ENCODE measurements at places on chromosomes 4 and X.

DNA sequence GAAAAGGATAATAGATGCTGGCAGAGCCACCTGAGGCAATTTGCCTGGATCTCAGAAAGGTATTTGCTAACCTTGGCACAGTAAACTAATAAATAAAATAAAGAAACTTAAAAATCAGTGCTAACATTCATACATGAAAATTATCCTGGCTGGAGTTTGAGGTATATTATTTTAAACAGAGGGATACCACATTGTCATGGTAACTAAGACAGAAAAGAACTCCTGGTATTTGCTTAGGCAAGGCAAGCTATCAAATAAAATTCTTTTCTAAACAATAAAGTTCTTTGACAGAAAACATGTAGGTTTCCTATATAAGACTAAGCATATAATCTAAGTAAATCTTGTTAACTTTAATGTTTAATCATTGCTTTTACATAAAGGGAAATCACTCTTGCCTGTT lies 218.8 kb downstream of the MAGEB17 start:
- no peak for DNase-seq

- DNase-seq, result no peak
Measured at GRCh38 chr4:104571341-104571740, 76.6 kb upstream of the CXXC4 start.

DNA sequence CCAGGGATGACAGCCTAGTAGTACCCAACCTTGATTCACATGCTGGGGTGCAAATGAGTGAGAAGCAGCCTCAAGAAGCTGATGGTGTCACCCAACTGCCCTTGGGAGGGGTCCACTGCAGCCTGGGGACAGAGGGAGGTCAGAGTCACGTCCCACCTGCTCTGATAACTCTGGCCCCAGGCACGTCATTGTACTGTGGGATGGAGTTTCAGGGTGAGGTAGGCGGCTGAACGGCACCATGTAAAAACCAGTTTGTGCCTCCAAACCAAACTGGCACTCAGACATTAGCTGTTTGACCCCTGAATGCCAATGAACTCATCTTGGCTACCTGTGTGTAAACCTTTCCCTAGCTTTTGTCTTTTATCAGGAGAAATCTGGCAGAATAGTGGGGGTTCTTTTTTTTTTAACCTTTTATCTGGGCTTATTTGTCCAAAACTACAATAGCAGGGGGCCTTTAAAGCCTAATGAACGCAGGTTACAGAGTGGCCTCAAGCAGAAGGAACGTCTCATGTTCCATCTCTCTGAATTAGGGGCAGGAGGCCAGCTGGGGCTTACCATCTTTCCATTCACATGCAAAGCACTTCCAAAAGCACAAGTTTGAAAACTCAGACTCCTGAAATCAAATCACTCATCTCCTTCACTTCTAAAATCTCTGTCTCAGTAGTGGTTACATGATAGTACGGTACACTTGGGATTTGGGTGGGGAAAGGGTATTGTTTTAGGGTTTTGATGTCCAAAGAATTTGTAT lies 89.4 kb downstream of the IRF2 start:
- no peak for DNase-seq

DNA sequence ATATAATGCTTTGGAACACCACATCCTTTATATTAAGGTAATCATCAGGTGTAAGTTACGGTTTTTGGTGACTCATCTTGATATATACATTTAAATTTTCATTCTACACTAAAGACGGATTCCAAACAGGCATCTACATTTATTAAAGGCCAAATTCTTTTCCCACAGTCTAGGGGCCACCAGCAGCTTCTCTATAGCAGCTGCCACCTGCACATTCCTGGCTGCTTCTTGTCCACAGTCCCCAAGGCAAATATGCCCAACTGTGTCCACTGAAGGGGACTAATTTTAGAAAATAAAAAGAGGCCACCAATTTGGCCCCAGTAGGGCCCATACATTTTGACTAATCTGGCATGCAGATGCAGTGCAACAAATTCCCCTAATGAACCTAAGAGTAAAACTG lies 96.6 kb downstream of the EFHC2 start:
- DNase-seq, result no peak

GRCh38 chr4:139872274-139872673 lies 206.7 kb downstream of the MGST2 start:
- DNase-seq, result no peak

GRCh38 chrX:111013778-111014455 lies 82.1 kb upstream of the PAK3 start:
- DNase-seq, result no peak

GRCh38 chr4:5824227-5824626 lies 68.7 kb downstream of the CRMP1 start:
- DNase-seq, result no peak

- DNase-seq, result no peak
Measured at GRCh38 chr4:16893141-16893651, 5.2 kb downstream of the LDB2 start.

DNA sequence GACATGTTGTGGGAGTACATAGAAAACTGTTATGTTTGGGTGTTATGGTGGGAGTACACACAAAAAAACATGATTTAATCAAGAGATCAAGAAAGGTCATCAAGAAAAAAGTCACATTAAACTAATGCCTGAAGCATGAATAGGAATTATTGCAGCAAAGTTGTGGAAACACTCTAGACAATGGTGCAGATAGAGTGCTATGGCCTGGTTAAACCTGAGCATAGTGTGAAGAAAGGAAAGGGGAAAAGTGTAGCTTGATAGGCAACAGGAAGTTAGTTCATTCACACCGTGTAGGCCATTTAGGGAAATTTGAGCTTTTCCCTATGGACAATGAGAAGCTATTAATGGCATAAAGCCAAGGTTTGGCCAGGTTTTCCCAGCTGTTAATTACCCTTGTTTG lies 162.1 kb upstream of the EMCN start:
- DNase-seq, result no peak

- no peak for DNase-seq
Measured at GRCh38 chr4:17877661-17878060, 66.9 kb downstream of the NCAPG start.

DNA sequence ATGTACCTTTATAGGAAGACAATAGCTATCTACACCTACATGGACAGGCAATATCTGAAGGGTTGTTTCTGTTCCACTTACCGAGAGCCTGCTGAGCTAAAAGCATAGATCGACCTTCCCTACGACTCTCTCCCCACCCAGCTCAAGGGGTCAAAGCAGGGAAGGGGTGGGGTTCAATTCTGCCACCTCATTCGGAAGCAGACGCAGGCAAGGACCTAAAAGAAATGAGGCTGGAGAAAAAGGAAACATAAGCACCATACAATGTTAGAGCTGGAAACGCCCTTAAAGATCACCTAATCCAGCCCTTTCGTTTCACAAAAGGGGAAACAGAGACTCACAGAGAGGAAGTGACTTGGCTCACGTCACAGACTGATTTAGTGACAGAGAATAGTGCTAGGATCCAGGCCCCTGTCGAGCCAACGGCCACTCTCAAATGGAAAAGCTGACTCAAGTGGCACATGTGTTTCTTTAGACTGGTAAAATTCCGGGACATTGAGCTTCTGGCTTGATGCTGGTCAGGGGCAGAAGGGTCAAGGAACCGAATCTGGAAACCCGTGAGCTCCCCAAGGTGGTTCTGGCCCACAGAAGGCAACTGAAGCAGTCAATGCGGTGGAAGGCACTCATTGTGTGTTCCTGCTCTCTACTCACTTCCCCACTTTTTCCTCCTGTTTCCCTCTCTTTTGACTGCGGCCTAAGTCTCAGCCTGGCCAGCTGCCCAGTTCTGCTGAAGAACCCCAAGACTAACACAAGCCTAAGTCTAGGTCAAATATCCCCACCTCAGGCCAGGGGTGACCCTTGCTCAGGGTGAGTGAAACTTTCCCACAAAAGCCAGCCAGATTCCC lies 7.5 kb downstream of the SEPTIN6 start:
- DNase-seq, result no peak

DNA sequence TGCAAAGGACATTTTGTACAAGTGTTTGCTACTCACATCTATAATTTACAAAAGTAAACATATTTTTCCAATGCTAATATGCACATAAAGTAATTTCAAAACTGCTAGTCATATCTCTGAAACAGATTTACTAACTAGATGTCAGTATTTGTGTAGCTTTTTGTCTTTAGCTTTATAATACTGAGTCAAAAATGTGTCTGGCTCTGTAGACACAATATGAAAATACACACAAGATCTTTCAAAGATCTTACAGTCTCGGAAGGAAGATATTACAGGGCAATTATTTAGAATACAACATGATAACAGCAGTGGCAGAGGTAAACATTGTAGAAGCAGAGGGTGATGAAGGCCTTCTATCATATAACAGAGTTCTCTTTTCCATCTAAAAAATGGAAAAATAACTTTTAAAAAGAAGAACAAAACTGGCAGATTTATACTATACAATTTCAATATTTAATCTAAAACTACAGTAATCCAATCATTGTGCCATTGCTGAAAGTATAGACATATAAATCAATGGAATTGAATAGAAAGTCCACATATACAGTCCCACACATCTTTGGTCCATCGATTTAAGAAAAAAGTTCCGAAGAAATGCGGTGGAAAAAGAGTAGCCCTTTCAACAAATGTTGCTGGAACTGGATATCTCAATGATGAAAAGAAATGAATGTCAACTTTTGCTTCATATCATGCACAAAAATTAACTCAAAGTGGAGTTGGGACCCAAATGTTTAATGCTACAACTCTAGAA lies 29.4 kb downstream of the ARAP2 start:
- no peak for DNase-seq

- no peak for DNase-seq
Measured at GRCh38 chr4:139920486-139921002, 233.4 kb downstream of the MAML3 start.

DNA sequence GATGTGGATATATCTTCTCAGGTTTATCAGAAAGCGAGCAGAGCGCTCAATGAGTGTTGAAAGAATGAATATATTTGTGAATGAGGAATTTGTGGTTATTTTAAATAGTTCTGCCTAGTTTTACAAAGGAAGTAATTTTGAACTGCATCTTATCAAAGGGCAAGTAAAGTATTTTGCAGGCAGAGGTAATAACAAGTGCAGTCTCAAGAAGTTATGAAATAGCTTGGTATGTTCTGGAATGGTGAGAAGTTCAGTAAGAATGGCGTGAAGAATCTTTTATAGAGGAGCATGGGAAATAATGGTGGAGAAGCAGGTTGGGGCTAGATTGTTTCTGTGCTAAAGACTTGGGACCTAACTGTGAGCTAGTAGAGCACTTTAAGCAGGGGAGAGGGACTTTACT lies 10.9 kb downstream of the TMA16 start:
- DNase-seq, result no peak

GRCh38 chr4:171101845-171102244 lies 711.4 kb upstream of the GALNTL6 start:
- no peak for DNase-seq

DNA sequence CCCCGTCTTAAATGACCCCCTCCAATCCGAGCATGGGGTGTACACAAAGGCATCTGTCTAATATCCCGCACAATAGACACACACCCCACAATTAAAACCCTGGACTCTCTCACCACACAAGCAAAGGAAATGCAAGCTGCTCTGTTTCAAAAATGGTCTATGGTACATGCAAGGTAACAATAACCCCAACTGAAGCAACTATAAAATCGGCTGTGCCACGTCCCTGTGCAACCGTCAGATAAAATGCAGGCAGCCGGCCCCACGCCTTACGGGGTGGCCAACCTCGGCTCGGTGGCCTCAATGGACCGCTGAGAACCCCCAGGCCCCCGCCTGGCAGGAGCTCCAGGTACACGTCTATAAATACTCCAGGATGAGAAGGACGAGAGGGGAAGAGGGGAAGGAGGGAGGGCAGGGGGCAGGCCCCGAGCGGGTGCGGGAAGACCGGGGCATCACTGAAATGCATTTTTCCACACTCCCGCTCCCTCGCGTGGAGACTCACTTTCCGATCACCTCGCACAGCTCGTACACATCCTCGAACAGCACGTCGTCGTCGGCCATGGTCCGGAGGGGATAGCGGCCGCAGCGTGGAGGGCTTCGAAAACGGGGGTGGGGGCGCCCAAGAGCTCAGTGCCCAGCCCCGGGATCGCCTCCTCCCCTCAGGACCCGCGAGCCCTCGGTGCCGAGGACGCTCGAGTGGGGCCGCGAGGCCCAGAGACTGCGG lies 763 bp downstream of the CASK start:
- DNase-seq, result peak; percentile 9
